Sigmoid colon (tissue), 7 donors: ENCODE measurements at places on chromosomes 4 and X. TPM values are rescaled to one million over a fixed set of nuclear protein-coding genes. Genes with fewer than 3 reads are reported as not detected.

PABPC5 gene
- 0.60 TPM for polyA plus RNA-seq

BLOC1S4 gene
- polyA plus RNA-seq = 13.2 TPM

RBM47 gene
- 69.7 TPM for polyA plus RNA-seq

CHST7 gene
- polyA plus RNA-seq = 2.1 TPM

NFXL1 gene
- 4.8 TPM for polyA plus RNA-seq

AKAP17A gene
- 15.3 TPM for polyA plus RNA-seq

THAP9 gene
- 1.9 TPM for polyA plus RNA-seq

EPHA5 gene
- polyA plus RNA-seq = not detected

MSX1 gene
- polyA plus RNA-seq = 0.45 TPM
